NCI-H1694 (cell line): ENCODE measurements at places on chromosomes 4 and X.

- no peak for DNase-seq
These were observed 115.8 kb upstream of the SHISA3 start for GRCh38 chr4:42281324-42282020.

DNA sequence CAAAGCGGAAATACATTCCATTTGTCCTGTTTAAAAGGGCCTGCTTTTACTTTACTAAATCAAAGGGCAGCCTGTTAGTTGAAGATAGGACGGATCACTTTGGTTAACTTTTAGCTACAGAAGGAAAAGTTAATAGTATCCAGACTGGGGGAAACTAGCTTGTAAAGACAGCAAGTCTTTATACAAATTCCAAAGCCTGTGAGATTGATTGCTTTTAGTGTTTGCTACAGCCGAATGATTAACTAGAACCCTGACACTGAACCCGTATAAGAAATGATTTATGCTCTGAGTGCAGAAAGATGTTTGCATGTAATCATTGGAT is 93.4 kb downstream of the FRAS1 start:
- DNase-seq, result no peak

DNA sequence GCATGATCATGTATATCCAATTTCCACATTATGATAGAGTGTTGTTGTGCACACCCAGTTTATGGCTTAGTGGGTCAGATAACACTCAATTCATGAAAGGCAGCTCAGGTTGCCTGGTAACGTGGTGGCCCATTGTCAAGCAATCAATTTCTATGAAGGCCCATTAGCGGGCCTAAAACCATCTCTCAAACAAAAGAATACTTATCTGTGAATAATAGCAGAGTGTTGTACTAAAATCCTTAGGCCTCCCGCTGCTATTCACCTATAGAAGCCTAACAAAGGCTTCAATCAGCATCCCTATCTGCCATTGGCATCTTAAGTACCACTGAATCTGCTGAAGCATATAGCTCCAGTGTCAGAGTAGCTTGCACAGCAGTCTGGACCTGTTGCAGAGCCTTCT is 849.6 kb upstream of the POU3F4 start:
- DNase-seq, result no peak

- no peak for DNase-seq
These were observed 125.5 kb upstream of the DCLK2 start for GRCh38 chr4:149952716-149953115.

- no peak for DNase-seq
These were observed 962.6 kb downstream of the PCDH7 start for GRCh38 chr4:31682796-31683195.

DNA sequence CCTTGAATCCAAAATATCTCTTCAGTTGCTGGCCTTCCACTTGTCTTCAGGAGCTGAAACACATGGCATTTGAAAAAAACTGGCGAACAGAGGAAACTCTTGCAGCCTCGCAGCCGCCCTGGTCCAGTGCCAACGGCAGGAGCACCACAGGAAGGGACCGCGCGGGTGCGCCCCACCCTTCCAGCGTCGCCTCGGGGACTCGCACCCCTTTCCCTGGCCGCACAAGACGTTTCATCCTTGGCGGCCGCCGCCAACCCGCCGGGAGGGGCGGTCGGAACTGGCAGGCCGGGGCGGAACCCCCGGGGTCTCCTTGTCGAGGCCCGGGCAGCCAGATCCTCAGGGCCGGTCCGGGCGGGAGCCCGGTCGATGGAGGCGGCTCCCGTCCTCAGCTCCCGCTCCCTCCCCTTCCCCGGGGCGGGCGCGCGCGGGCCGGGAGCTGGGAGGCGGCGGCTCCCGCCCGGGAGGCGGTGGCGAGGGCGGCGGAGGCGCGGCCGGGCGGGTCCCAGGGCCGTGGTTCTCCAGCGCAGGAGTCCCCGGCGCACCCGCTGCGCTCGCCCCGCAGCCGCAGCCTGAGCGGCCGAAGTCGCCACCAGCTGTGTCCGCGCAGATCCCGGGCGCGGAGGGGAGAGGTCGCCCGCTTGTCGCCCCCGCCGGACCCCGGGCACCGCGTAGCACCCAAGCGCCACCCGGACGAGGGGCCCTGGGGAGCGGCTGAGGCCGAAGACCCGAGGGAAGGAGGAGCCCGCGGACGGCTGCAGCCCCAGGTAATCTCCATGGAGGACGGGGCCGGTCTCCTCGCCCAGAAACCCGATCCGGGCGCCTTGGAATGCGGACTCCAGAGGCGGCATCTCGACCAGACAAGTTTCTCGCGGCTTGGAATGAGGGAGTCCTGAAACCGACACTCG is 886 bp upstream of the NDST3 start:
- DNase-seq, result peak; percentile 18
